ENCODE measurements at places on chromosomes 1 and 21. TPM values are rescaled to one million over a fixed set of nuclear protein-coding genes. Genes with fewer than 3 reads are reported as not detected.
A peak's percentile ranks its signal among the peaks of the same experiment; 100 is the strongest.

The MROH7 gene
- 16.0 TPM for polyA plus RNA-seq

The SLC22A15 gene
- 5.8 TPM for polyA plus RNA-seq

The C4BPA gene
- polyA plus RNA-seq = 0.69 TPM

The FMOD gene
- 36.7 TPM for polyA plus RNA-seq

The TSACC gene
- 0.97 TPM for polyA plus RNA-seq

The MAP1LC3C gene
- polyA plus RNA-seq = 0.68 TPM

The CD52 gene
- 4.7 TPM for polyA plus RNA-seq

The NR1I3 gene
- polyA plus RNA-seq = 2.8 TPM

The CELA3A gene
- polyA plus RNA-seq = not detected

The RGS7 gene
- 4.6 TPM for polyA plus RNA-seq

The PROX1 gene
- 6.0 TPM for polyA plus RNA-seq

The ADGRL2 gene
- polyA plus RNA-seq = 135 TPM

DNA sequence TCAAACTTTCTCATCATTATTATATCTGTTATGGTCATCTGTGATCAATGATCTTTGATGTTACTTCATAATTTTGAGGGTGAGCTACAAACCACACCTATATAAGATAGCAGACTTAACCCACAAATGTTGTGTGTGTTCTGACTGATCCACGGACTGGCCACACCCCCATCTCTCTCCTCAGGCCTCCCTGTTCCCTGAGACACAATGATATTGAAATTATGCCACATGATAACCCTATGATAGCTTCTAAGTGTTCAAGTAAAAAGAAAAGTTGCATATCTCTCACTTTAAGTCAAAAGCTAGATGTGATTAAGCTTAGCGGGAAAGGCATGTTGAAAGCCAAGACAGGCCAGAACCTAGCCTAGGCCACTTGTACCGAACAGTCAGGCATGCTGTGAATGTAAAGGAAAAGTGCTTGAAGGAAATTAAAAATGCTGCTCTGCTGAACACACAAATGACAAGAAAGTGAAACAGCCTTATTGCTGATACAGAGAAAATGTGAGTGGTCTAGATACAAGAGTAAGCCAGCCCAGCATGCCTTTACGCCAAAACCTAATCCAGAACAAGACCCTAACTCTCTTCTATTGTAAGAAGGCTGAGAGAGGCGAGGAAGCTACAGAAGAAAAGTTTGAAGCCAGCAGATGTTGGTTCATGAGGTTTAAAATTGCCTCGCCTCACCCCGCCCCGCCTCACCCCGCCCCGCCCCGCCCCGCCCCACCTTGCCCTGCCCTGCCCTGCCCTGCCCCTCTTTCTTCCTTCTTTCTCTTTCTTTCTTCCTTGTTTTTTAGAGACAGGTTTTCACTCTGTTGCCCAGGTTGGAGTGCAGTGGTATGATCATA is 16.5 kb downstream of the CTSS start:
- no peak for DNase-seq

DNA sequence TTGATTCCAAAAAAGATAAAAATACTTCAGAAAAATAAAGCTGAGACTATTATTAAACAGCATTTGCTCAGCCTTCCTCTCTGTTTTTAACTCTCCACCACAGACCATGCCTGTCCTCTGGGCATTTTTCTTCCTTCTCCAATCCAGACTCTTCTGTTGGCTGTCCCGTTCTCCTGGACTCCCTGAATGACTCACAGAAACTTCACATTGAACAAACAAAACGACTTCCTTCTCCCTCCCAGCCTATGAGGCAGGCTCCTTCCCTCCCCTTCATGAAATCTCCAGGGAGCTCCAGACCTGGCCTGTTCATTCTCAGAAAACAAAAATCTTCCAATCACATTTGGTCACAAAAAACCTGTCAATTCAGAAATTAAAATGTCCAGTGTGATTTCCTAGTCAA is 421.3 kb downstream of the NPHP4 start:
- no peak for DNase-seq

DNA sequence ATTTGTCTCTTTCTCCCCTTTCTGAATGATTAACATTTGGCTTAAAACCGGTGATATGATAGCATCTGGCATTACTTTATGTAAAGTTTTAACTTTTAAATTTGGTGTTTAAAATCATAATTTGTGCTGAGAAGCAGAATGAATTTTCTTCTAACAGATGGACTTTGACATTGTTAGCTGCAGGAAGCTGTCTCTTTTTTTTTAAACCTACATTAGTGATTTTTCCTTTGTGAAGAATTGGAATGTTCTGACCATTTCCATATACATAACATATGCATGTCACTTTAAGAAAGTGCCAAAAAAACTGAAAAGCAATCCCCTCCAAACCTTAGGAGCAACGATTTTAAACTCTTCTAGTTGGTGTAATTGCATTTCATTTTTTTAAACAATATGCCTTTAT is 22.2 kb downstream of the F3 start:
- no peak for DNase-seq

DNA sequence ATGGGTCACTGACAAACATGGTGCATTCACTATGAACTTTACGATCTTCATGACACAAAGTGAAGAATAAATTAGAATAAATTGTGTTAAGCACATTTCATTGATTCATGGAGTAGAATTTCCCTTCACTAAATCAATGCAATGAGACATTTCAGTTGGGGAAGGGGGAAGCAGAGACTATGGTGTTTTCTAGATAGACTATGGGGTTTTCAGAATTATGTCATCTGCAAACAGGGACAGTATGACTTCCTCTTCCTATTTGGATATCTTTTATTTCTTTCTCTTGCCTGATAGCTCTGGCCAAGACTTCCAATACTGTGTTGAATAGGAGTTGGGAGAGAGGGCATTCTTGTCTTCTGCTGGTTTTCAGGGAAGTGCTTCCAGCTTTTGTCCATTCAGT is 80.0 kb upstream of the C1orf105 start:
- DNase-seq = no peak

DNA sequence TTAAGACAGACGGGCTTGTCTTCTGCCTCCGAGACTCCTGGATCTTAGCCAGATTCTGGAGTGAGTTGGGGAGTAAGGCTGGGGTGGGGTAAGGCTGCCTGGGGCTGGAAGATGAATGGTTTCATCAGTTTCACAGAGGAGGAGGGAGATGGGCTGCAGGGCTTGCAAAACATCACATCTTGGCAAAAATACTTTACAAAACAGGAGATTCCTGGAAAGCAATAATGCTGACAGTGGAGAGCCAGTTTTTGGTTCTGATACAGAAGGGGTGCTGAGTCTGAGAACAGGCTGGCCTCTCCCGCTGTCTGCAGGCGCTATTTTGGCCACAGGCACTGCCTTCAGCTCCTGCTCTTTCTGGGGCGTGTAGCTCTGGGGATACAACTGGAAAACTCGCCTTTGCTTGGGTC is 83.4 kb upstream of the KCNE2 start:
- peak; percentile 10 for DNase-seq

- no peak for DNase-seq
Measured at GRCh38 chr1:228502522-228502921, 15.3 kb downstream of the RNF187 start.

GRCh38 chr1:93114391-93114790 is 35.3 kb downstream of the MTF2 start:
- DNase-seq = no peak

GRCh38 chr1:27884006-27884954 is 11.9 kb downstream of the THEMIS2 start:
- no peak for DNase-seq

DNA sequence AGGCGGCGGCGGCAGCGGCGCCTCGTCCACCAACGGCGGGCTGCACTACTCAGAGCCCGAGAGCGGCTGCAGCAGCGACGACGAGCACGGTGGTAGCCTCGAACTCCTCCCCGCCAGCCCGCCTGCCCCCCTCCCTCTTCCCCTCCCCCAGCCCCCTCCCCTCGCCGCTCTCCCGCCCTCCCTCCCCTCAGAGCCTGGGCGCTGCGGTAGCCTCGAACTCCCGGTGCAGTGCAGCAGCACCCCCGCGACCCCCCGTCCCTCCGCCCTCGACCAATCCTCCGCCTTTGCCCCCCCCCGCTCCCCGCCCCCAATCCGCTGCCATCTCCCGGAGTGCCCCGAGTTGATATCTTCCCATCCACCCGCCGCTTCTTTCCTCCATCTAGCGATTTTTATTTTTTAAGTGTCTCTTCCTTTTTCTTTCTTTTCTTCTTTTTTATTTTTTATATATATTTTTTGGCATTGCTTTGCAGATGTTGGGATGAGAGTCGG is 516 bp downstream of the RCOR3 start:
- peak; percentile 52 for DNase-seq

- peak; percentile 9 for DNase-seq
Measured at GRCh38 chr1:56967900-56968832, 2.4 kb upstream of the C8B start.

DNA sequence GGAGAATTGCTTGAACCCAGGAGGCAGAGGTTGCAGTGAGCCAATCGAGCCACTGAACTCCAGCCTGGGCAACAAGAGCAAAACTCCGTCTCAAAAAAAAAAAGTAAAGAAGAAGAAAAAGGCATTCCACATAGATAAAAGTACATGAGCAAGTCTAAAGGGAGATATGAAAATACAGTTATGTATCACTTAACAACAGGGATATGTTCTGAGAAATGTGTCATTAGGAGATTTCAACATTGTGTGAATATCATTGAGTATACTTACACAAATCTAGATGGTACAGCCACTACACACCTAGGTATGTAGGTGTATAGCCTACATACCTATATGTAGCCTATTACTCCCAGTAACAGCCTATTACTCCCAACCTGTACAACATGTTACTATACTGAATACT is 12.7 kb downstream of the ARNT start:
- DNase-seq = no peak

DNA sequence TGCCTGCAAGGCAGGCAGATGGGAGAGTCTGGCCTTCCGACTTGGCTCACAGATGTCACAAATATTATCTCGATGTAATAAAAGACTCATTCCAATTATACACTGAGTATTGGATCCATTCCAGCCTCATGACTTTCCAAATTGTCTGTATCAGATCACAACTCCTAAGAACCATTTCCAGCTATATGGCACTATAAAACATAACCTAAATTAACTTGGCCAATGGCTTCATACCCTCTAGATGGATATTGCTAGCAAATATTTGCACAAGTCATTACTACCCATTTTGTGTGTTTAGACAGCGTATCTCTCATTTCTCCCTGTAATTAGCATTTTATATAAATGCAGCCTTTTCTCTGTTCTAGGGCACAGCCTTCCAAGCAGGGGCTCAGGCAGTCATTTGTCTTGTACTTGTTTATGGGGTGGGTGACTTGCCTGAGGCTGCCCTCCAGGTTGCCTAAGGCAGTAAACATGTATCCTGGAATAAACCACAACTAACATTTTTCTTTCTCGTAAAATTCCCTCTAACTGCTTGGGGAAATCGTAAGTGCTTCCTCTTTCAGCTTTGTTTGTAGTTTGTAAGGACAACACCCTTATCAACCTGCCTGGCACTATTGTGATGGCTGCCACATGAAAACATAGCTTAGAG is 70.6 kb upstream of the KCNJ6 start:
- no peak for DNase-seq

DNA sequence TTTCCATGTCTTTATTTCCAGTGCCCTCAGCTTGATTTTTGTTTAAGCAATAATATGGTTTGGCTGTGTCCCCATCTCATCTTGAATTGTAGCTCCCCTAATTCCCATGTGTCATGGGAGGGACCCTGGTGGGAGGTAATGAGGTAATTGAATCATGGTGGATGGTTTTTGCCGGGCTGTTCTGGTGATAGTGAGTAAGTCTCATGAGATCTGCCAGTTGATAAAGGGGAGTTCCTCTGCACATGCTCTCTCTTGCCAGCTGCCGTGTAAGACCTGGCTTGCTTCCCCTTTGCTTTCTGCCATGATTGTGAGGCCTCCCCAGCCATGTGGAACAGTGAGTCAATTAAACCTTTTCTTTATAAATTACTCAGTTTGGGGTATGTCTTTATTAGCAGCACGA is 559.6 kb upstream of the ADAMTS5 start:
- no peak for DNase-seq

- DNase-seq = no peak
Measured at GRCh38 chr1:57404884-57405283, 19.0 kb downstream of the DAB1 start.

GRCh38 chr1:93598861-93599439 is 82.7 kb downstream of the BCAR3 start:
- no peak for DNase-seq

DNA sequence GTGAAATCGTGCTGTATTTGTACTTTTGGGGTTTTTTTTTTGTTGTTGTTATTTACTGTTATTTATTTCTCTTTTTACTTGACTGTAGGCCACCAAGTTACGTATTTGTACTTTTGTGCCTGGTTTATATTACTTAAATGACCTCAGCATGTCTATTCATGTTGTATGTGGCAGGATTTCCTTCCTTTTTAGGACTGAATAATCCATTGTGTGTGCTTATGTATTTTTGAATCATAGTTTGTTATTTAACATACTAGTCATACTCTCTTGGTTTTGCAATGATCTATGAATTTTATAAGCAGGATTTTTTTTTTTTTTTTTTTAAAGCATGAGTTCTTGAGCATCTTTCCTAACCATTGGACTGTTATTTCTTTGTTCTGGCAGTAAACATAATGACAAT is 51.2 kb downstream of the RNF2 start:
- DNase-seq = no peak

DNA sequence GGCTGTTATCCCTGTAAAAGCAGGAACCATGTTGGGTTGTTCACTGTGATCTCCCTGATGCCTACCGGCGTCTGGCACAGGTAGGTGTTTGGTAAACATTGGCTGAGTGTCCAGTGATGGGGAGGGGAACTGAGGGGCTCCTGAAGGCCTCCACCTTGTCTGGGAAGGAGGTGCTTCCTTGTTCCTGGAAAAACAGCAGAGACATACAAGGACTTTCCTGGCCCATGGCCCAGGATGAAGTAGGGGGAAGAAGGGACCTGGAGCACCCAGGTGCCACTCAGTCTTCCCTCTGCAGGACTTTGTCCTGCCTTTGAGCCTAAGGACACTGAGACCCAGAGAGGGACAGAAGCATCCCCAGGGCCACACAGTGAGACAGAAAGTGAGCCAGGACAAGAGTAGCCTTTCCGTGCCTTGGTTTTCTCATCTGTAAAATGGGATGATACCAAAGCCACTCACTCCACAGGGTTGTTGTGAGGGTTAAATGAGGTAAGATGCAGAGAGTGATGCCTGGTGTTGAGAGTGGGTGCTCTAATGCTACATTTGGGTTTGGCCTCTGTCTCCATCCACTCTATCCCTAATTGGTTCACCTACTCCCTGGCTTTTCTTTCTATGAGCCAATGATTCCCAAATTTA is 6.1 kb upstream of the HEYL start:
- DNase-seq = no peak

DNA sequence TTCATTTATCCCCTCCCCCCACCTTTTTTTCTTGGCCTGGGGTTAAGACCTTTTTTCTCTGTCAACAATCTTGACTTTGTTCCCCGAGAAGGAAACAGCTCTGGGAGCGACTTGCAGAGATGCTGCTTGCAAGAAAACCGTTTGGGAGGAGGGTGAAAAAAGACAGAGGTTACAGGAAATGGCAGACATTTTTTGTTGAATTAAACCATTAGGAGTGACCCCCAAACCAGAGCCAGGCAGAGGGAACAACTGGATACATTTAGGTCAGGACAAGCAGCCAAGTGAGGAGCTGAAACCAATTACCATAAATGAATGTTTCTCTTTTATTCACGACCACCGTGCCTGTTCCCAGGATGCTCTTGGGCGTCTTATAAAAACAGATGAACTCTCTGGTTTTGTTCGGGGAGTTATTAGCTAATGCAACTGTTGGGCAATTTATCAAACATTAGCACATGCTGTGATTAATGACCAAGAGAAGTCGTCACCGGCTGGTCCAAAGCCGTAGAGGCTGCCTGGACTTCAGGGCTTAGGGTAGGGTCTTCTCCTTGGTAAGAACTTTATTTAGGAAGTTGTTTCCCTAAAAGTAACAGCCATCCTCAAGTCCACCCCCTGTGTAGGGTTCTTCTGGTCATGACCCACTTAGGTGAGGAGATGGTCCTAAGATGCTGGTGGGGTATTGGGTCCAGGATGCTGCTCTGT is 141.0 kb downstream of the FOXD2 start:
- peak; percentile 77 for DNase-seq

Measured in renal pelvis (tissue), 12 donors.